ENCODE measurements at places on chromosomes 2 and 18.

GRCh38 chr2:65231121-65231520, 3.5 kb downstream of the ACTR2 start:
- DNase-seq = no peak

DNA sequence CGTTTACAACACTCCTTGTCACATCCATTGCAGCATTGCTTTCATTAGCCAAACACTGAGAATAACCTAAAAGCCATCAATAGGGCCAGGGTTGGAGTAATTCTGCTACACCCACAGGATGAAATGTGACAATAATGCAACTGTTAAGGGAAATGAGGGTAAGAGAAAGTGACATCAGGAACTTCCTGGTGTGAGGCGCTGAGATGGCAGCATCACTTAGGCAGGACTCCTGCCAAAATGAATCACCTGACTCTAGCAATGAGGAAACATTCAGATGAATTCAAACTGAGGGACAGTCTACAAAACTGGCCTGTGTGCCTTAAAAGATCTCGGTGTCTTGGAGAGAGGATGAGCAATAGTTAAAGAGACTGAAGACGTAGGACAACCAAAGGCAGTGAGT, 115.6 kb upstream of the AGAP1 start:
- no peak for DNase-seq

GRCh38 chr2:54227798-54228197, 28.2 kb downstream of the TSPYL6 start:
- no peak for DNase-seq

GRCh38 chr18:8167673-8168072, 441.6 kb upstream of the RAB12 start:
- no peak for DNase-seq

- DNase-seq = no peak
These were observed 161.5 kb downstream of the NAPG start for GRCh38 chr18:10687161-10687925.

DNA sequence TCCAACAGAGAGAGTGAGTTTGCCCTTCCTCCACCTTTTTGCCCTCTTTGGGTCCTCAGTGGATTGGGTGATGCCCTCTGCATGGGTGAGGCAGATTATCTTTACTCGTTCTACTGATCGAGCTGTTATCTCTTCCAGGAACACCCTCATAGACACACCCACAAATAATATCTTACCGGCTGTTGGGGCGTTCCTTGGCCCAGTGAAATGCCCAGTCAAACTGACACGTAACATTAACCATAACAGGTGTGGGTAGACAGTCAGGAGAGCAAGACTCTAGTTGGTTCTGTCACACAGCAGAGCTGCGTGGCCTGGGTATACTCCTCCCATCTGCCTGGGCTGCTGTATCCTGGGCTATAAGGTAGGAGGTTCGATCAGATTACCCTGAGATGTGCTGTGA, 144.1 kb downstream of the AGAP1 start:
- DNase-seq = no peak

Data from left ventricle myocardium inferior (tissue), 1 donor.